Endothelial cell of umbilical vein (primary cell): ENCODE measurements at places on chromosomes 5 and 9. TPM values are rescaled to one million over a fixed set of nuclear protein-coding genes. Genes with fewer than 3 reads are reported as not detected.

GRCh38 chr5:137611794-137612435 lies 112.8 kb upstream of the SPOCK1 start:
- H3K4me3 ChIP-seq, result no peak overlapping the region
- H3K27ac ChIP-seq, result no peak overlapping the region
- no peaks in the 10 kb centered on the region for H3K4me1 ChIP-seq
- peaks cover 10% of the 10 kb centered on the region for H3K27me3 ChIP-seq

GRCh38 chr5:170750791-170751190 lies 32.7 kb upstream of the GABRP start:
- no peak for DNase-seq
- H3K4me1 ChIP-seq, result peaks cover 4% of the 10 kb centered on the region

Gene SREK1
- 22.0 and 27.4 TPM in 2 replicates for polyA plus RNA-seq

Gene RABEPK
- 23.0 and 23.5 TPM in 2 replicates for polyA plus RNA-seq

Gene MARVELD2
- polyA plus RNA-seq, result 5.3 and 5.7 TPM in 2 replicates
